LHCN-M2 (cell line): ENCODE measurements at places on chromosomes 7 and 10. TPM values are rescaled to one million over a fixed set of nuclear protein-coding genes. Genes with fewer than 3 reads are reported as not detected.

SFTPA2 gene
- total RNA-seq = not detected in 2 replicates

KIAA1549 gene
- total RNA-seq = 2.5 and 3.3 TPM in 2 replicates

DNA sequence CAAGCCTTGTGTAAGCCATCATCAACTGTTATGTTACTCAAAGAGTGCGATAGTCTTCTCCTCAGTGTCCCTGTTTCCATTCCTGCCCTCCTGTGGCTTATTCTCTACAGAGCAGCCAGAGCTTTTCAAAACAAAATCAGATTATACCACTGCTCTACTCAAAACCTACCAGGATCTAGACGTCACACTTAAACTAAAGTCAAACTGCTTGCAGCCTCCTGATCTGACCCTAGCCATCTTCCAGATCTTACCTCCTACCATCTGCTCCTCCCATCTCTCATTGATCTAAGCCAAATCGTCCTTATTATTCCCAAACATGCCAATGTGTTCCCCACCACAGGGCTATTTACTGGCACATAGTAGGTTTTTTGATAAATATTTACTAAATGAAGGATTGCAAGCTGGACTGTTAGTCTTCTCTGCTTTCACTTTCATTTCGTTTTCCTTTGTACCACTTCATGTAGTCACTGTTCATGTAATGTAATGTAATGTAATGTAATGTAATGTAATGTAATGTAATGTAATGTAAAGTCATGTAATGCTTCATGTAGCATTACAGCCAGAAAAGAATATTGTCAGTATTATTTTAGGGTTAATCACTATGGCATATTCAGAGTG lies 116.1 kb downstream of the GPR37 start:
- no peak for DNase-seq

CTTNBP2 gene
- 7.5 and 7.6 TPM in 2 replicates for total RNA-seq

- no peak for DNase-seq
Measured at GRCh38 chr7:120190566-120190965, 82.4 kb upstream of the KCND2 start.

- DNase-seq = no peak
Measured at GRCh38 chr10:29479981-29480954, 154.5 kb downstream of the SVIL start.

GRID2IP gene
- total RNA-seq = not detected in 2 replicates

SRRM3 gene
- total RNA-seq = 0.40 and 1.3 TPM in 2 replicates

PDE1C gene
- total RNA-seq = 0.06 TPM in 1 of 2 replicates, not detected in the other

GRCh38 chr7:111676167-111676566 lies 113.9 kb upstream of the IMMP2L start:
- DNase-seq = no peak

RPP30 gene
- total RNA-seq = 55.0 and 56.6 TPM in 2 replicates

KLF14 gene
- not detected in 2 replicates for total RNA-seq
